Naive B cell (primary cell): ENCODE measurements at places on chromosomes 16 and 17.

DNA sequence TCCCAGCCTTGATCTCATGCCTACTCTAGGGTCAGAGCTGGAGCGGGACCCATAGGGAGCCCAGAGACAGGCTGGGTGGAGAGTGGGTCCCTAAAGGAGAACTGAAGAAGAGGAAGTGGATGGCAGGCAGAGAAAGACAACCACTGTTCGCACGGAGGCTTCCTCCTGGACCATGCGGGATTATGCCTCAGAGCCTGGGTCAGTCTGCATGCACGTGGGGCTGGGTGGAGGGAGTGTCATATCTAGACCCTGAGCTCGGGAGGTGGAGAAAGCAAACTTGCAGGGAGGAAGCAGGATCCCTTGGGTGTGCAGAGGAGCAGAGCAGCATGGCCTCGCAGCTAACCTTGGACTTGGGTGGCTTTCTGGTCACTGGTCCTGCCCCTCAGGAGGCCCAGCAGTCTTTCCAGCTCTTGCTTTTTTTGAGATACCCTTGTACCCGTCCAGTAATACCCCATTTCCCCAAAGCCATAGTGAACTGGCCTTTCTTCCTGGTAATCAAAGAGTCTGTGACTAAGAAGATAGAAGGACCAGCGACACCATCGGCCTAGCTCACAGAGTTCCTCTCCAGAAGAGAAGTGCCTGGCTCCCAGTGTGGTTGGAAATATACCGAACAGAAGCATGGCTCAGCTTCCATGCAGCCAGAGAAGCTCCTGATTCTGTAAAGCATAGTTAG, 344.2 kb downstream of the CPPED1 start:
- peak; percentile 21 for DNase-seq

DNA sequence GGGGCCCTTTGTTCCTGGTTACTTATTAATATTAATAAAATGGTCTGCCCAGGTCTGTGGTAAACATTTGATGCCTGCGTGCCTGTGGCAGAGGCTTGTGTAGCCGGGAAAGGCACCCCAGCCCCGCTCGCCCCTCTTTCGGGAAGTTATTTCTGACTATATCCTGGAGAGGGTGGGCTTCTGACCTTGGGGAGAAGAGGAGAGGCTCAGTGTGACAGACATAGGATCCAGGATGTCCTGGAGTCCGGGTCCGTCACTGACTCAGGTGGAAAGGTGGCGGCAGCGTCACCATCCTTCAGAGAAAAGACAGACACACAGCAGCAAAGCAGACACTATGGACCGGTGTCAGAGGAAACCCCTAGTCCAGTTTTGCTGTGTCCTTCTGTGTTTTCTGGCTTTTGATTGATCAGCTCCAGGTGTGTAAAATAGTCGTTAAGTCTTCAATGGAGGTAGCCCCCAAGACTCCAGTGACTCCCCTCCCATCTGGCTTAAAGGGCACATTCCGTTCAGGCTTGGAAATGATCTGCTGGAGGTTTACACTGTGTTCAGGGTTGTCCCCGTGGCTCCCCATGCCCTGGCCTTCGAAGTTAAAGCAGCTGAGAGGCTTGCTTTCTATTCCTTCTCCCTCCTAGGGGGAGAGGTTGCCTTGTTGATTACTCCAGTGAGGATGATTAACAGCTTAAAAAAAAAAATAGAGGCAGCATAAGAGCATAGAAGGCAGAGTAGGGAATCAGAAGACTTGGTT, 81.6 kb downstream of the CCDC182 start:
- no peak for DNase-seq

DNA sequence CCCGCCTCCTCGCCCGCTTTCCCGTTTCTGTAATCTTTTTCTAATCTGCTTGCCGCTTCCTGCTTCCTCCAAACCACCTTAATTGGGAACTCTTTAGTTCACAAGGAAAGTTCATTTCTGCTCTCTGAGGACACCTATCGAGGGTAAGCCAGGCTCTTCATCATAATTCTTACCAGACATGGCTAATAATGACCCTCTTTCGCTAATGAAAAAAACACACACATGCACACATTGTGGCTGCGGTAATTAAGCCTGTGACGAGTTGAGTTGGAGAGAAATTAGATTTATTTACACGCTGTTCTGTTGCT, 100.6 kb downstream of the ZNF423 start:
- DNase-seq = no peak

DNA sequence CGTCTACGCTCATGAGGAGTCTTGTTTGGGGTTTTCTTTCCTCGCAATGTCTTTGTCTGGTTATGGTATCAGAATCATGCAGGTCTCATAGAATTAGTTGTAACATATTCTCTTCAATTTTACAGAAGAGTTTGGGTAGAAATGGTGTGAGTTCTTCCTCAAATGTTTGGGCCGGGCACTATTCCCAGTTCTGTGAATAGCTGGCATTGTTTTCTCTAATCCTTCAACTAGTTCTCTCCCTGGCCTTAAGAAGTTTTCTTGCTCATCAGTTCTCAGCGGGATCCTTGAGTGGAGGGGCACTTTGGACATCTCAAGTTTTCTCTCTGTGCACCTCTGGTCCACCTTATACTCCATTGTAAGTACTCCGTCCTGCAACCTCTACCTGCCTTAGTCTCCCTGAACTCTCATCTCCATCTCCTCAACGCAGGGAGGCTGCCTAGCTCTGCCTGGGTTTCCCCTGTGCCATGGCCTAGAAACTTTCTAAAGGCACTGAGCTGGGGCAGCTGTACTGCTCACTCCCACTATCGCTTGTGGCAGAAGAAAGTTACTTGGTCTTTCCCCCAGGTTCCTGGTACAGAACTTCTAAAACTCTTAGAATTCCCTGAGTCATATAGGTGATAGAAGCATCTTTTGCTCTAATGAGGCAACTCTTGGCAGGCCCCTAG, 16.9 kb downstream of the NSMCE1 start:
- no peak for DNase-seq

DNA sequence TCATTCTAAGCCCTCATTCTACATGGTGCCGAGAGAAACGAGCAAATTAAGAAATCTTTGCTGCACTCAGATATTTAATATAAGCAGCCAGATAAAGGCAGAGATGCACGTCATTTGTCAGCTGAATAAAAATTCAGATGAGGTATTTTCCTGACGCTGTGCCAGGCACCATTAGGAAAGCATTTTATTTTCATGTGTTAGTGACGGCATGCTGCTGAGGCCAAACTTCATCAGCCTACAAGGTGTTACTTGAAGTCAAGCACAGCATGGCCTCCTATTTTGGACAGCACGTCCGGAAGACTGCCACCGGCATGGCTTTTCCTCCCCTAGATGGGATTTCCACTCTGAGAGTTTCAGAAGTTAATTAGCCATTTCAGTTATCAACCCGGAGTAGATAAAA, 70.3 kb downstream of the IRX3 start:
- DNase-seq = no peak

DNA sequence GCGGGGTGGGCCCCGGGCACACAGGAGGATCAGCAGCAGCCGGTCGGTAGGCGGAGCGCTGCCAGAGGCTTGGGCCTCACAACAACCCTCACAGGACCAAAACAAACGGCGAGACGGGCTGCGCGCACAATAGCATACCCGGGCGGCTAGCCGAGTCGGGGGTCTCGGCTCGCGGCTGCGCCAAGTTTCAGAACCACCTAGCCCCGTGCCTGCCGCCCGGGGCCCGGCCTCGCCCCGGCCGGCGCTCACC, 732 bp downstream of the ULK2 start:
- DNase-seq = peak; percentile 14

GRCh38 chr16:48555597-48556242, 54.3 kb downstream of the N4BP1 start:
- no peak for DNase-seq

- no peak for DNase-seq
These were observed 72.2 kb upstream of the MPHOSPH6 start for GRCh38 chr16:82242201-82242600.

- no peak for DNase-seq
These were observed 1.6 kb downstream of the UBALD1 start for GRCh38 chr16:4612977-4613635.

DNA sequence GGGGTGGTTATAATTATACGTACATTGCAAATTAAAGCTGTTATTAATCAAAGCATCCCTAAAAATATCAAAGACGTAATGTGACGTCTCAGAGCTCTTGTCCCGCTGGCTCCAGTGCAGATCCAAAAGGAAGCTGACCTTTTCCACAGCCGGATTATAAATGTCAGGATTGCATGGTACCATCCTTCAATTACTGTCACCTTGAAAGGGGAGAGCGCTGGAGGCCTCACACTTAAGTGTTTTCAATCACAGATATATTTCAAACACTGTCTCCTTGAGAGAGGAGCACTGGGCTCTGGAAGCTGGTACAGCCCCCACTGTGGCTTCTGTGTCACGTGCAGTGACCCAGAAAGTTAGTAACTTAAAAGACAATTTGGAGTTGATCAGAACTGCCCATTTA, 94.2 kb downstream of the AIPL1 start:
- no peak for DNase-seq

- peak; percentile 54 for DNase-seq
These were observed 37.7 kb downstream of the RNF135 start for GRCh38 chr17:31008374-31009041.

DNA sequence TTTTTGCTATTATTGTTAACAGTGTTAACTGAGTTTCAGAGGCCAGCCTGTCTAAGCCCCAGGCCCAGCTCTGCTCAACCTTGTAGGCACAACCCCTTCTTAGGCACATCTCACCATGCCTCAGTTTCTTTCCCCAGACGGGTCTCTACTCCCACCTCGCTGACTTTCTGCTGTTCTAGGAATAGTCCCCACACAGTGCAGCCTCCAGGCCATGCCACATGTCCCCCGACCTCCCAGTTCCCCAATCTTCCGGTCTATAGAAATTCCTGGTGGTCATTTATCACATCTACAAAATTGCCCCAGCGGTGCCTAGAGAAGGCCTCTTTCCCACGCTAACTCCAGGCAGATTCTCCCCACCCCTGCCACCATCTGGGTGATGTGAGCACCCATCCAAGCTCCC, 34.8 kb downstream of the ADGRG5 start:
- no peak for DNase-seq

DNA sequence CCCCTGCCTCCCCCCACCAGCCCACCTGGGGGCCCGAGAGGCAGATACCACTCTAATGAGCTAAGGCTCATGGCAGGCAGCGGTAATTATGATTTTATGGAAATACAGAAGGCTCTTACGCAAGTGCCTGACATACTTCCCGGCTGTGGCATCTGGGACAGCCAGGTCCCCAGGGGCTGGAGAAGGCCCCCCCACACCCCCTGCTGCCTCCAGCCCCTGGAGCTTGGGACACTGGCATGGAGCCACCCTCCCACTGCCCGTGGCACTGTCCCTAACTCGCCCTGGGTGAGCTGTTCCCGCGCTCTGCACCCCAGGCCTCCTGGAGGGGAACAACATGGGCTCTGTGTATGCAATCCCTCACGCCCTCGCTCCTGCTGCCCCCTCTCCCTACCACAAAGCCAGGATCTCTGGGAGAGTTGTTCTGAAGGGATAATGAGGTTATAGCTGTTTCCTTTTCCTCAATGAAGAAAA, 5.4 kb upstream of the STAC2 start:
- no peak for DNase-seq

DNA sequence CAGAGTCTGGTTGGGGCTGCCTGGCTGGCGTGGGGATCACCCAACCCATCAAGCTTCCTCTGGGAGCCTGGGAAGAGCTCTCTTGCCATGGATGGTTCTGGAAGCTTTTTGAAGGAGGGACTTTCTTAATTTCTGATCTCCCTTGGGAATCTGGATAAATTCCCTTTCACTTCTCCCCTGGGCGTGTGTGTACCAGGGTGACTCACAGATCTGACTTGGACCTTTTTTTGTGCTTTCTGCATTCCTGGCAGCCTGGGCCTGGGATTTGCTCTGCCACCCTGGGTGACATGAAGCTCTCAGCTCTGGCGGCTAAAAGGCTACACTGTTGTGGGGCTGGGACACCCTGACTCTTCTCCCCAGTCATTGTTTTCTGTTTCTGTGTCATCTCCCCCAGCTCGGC, 70.1 kb downstream of the ABCC1 start:
- DNase-seq = no peak

- no peak for DNase-seq
These were observed 117.2 kb upstream of the METRNL start for GRCh38 chr17:82962163-82962720.

GRCh38 chr17:28973425-28973824, 22.1 kb upstream of the PHF12 start:
- DNase-seq = no peak

DNA sequence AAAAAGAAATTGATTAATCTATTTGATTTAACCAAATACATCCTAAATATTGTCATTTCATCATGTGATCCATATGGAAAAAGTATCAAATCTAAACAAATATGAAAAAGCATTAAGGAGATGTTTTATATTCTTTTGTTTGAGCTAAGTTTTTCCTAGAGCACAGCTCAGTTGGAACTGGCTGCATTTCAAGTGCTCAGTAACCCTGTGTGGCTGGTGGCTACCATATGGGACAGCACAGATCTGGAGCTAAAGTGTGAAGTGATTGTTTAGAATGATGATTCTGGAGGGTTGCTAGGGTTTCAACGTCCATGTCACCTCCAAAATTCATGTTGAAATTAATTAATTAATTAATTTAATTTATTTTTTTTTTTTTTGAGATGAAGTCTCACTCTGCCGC, 137.5 kb downstream of the XYLT1 start:
- DNase-seq = no peak
